ENCODE measurements at places on chromosomes 7 and 10.

- no peak for DNase-seq
Measured at GRCh38 chr10:118925404-118926071, 104.0 kb upstream of the NANOS1 start.

- DNase-seq, result no peak
Measured at GRCh38 chr10:103854686-103855391, 537 bp downstream of the SH3PXD2A start.

DNA sequence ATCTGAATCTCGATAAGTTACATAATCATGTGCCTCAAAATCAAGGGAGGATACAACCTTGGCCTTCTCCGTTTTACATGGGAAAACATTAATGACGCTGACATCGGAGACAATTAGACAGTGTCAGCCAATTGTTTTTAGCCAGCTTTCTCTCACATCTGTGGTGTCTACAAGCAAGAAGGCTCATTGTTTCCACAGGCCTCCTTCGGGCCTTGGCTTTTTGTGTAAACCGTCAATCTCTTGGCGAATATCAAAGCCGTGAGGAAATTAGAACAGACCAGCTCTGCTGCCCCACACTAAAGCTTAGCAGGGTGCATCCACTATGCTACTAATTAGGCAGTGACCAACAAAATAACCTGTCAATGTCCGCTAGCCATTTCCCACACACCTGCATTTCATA lies 43.2 kb downstream of the VAX1 start:
- no peak for DNase-seq

GRCh38 chr10:22158426-22158825 lies 59.4 kb downstream of the EBLN1 start:
- no peak for DNase-seq

DNA sequence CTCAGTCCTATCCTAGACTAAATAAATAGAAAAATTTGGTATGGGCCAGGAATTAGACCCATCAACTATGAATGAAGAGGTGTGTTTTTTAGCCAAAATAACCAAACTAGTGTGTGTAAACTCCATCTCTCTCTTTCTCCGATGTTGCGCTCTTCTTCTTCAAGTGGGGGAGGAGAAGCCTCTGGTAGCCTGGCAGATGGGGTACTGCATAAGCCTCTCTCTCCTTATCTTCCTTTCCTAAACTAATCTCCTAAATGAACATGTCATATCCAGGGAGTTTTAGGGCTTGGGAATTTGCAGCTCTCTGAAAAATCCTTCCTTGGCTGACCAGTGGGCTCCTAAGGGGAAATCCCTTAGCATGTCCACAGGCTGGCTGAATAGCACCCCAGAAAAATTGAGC lies 56.3 kb upstream of the RAPGEF5 start:
- no peak for DNase-seq

- DNase-seq, result no peak
Measured at GRCh38 chr10:98956576-98957260, 278.9 kb downstream of the HPSE2 start.

DNA sequence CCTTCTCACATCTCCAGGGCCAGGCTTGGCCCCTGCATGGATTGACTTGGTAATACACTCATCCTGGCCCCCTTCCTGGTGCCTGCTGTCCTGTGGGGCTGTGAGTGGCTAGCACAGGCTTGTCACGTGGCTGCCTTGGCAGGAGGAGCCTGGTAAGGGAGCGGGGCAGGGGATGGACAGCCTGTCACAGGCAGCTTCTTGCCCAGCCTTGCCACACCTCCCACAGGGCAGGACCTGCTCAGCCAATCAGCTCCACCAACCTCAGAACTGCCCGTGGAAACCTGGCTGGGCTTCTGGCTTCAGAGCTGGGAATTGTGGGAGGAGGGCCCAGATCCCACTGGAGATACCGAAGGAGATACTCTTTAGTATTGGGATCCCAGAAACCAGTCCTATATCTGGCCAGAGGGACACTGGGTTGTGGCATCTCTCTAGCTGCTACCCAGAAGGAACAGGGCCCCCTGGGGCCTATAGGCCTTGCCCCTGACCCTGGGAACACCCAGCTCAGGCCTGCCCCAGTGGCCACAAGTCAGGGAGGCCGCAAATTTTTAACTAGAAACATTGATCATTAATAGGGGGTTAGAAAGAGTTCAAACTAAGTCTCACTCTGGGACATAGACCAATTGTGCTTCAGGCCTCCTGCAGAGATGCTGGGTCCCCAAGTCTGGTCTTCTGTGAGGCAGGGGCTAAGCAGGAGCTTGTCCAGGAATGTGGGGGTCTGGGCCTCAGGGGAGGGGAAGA lies at the start of gene HOGA1:
Gene HOGA1, plus strand, starts transcription at position 330 of the 738 bp plus-strand sequence. Its CDS starts 315 bp downstream, at position 645.
- no peak for DNase-seq

DNA sequence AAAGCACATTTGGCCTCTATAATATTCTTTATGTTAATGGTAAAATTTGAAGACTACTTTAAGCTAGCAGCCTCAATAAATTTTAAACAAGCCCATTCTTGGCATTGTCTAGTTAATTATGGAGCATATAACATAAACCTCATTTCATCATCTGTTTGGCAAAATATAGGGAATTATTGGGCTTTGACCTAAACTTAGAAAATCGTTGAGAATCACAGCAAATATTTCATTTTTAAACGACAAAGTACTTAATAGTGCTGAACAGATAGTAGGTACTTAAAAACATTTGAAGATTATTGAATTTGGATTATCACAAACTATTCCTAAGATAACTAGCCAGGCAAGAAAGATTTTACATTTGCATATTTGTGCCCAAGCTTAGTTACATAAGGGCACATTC lies 73.4 kb downstream of the AGMO start:
- no peak for DNase-seq

DNA sequence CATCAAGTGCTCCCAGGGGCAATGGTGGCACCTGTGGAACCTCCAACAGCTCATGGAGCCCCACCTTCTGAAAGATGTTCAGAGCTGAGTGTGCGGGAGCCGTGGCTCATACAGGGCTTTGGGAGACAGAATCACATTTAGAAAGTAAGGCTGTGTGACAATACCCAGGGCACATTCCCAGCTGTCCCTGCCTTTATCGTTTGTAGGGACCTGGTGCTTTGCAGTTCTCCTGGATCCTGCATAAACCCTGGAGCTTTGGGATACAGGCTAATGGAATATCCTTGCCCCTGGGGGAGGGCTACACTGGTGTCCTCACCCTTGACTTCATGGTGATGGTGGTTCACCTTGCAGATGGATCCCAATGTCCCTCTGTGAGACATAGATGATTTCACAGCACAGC lies 134.8 kb upstream of the LAMB4 start:
- DNase-seq, result no peak

DNA sequence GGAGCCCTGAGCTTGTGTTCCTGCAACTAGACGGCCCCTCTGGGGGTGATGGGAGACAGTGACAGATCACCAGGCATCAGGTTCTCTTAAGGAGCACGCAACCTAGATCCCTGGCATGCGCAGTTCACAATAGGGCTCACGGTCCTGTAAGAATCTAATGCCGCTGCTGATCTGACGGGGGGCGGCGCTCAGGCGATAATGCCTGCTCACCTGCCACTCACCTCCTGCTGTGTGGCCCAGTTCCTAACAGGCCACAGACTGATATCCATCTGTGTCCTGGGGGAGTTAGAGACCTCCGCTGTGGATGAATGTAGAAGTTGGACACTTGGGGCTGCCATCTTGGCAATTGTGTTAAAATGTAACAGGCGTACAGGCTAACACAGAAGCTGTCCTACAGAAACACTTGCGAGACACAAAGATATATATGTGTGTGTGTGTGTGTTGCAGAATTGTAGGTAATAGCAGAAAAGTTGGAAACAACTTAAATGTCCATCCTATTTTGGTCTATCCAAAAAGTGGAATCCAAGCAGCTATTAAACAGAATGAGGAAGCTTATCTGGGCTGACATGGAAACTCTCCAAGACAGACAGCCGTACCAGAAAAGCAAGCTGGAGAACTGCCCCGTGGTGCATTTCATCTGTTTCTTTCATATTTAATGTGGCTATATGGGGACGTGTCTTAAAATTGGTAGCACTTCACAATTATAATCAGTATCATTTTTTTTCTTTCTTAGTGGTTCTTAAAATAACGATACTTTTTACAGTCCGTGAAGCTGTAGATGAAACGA lies 82.8 kb downstream of the MKI67 start:
- no peak for DNase-seq

GRCh38 chr7:10300577-10300976 lies 673.1 kb upstream of the PHF14 start:
- DNase-seq, result no peak

DNA sequence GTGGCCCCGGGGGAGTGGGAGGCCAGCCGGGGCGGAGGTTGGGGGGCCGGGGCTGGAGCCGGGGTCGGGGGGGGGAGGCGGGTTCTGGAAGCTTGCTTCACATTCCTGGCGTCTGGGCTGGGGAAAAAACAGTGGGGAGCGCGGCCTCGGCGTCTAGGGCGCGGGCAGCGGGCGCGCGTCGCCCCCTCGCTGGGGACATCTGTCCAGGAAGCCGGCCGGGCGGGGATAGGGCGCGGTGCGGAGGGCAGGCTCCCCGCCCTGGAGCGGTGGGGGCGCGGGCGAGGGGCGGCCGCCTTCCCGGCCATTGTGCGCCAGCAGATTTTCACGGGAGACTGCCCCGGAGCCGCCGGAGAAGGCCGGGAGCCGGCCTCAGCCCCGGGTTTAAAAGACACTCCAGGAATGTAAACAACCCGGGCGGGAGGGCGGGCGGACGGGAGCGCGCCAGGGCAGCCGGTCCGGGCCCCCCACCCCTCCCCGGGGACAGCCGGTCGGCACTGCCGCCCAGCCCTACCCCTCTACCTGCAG lies 1.4 kb downstream of the ZMIZ1 start:
- no peak for DNase-seq

- no peak for DNase-seq
Measured at GRCh38 chr10:14502431-14502830, 171.7 kb upstream of the FRMD4A start.

DNA sequence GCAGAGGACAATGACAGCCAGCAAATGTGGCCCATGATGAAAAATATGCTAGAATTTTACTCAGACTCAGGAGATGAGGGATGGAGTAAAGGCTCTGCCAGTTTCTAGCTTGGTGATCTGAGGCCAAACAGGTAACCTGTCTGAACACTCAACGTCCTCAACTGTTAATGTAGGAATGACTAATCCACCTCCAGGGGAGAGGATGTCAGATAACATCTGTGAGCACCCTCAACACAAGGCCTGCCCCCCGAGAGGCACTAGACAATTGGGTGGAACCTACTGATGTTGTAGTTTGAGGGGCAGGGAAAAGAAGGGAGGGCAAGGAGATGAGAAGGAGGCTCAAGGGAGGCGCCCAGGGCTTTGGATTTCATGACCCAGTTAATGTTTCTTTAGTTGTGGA lies 445.1 kb downstream of the PLXNA4 start:
- no peak for DNase-seq

DNA sequence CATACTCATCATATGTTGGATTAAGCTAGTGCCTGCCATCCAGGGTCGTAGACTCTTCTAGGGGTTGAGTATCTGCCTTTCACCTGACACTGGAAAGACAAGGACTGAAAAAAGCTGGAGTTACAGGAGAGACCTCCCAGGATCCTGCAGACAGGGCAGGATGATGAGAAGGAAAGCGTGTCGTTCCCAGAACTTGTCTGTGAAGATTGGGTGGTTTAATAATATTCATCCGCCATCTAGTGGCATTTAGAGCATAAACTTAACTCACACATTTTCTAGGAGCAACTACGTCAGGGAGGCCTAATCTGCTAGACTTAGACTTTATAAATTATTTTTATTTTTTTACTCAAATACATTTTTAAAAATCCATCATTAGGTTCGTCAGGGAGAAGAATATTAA lies 59.6 kb downstream of the ADRB1 start:
- DNase-seq, result no peak

DNA sequence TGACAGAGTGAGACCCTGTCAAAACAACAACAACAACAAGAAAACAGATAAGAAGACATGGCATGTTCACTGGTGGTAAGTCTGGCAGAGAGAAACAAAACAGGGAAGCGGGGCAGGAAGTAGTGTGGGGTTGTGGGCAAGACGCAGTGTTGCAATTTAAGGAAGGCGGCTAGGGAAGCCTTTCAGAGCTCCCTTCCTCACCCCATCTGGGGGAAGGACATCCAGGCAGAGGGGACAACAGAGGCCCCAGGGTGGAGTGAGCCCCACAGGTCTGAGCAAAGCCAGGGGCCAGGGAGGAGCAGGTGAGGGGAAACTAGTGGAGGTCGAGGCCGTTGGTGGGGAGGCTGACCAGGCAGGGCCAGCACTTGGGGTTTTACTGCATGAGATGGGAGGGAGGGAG lies 16.8 kb downstream of the LAT2 start:
- DNase-seq, result no peak

DNA sequence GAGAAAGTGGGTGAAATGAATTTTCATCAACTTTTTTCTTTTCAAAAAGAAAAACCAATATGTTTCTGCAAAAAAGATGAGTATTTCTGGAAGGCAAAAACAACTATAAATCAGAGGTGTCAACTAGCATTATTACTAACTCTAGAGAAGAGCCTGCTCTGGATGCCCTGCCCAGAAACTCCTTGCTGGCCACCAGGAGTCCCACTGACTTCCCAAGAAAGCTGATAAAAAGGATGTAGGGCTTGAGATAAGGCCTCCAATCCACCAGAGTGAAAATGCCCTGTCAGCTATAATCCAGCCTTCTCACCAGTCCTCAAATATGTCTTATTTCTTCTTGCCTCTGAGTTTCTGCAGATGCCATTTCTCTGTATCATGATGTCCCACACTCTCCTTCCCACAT lies 16.7 kb upstream of the FZD1 start:
- no peak for DNase-seq

DNA sequence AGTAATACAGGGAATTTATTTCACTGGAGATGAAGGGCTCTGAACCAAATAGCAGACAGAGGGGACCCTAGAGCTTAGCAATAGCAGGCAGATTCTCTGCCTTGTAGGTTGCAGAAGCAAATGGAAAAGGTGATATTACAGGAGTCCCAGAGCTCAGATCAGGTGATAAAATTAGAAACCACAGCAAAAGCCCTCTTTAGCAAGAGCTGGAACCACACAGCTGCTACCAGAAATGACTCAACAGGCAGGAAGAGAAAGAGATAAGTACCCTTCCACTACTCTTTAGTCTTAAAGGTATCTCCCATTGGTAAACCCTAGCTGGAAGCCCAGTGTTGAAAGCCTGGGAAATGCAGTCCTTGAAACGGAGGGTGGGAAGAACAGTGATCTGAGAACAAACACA lies 535.6 kb upstream of the GHITM start:
- DNase-seq, result no peak

- DNase-seq, result no peak
Measured at GRCh38 chr7:52017802-52018679, 701.4 kb upstream of the COBL start.

GRCh38 chr10:80480852-80481251 lies 26.7 kb downstream of the TSPAN14 start:
- DNase-seq, result no peak

DNA sequence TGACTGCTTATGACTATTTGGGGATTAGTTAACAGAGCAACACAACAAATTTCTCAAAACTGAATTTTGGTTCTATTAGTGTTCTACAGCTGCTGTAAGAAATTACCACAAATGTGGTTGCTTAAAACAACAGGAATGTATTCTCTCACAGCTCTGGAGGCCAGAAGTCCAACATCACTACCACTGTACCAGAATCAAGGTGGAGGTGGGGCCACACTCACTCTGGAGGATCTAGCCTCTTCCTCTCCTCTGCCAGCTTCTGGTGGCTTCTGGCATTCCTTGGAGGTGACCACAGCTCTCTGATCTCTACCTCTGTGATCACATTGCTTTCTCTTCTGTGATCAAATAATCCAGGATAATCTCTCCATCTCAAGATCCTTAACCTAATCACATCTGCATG lies 194.7 kb upstream of the BMPER start:
- DNase-seq, result no peak

- peak; percentile 34 for DNase-seq
Measured at GRCh38 chr10:6269953-6270867, 67.5 kb downstream of the PFKFB3 start.

GRCh38 chr7:149449897-149450296 lies 11.0 kb downstream of the ZNF777 start:
- DNase-seq, result no peak

GRCh38 chr10:28987555-28988320 lies 301.1 kb upstream of the LYZL1 start:
- DNase-seq, result no peak
